Adipocyte (in vitro differentiated cells): ENCODE measurements at places on chromosomes 1 and 21.

GRCh38 chr1:159012495-159012894, 2.8 kb downstream of the IFI16 start:
- peak; percentile 9 for DNase-seq

GRCh38 chr1:162276493-162276892, 100.2 kb downstream of the SPATA46 start:
- peak; percentile 69 for DNase-seq

- DNase-seq, result no peak
Observed at GRCh38 chr1:3928586-3928985, 28.5 kb upstream of the C1orf174 start.

GRCh38 chr1:224509907-224510306, 75.3 kb upstream of the WDR26 start:
- no peak for DNase-seq

GRCh38 chr21:38474124-38474523, 24.2 kb downstream of the ERG start:
- DNase-seq, result no peak

GRCh38 chr1:58397187-58397820, 149.2 kb downstream of the OMA1 start:
- peak; percentile 39 for DNase-seq

GRCh38 chr1:29756085-29756484, 519.8 kb downstream of the PTPRU start:
- no peak for DNase-seq

DNA sequence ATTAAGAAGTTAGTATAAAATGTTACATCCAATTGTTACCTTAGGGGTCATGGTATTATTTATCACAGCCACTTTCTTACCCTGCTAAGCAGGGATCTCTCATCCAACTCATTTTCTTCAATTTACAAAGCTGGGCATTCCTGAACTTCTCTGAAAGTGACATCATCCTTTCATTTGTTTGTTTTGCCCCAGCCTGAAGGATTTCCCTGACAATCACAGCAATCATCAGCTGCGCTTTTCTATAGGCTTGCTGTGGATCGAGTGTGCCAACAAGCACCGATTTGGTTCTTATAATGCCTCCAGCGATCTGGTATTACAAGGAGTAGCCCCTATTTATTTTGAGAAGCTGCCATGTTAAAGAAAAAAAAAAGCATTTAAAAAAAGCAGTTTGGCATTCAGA, 240.2 kb downstream of the USH2A start:
- DNase-seq, result peak; percentile 74

GRCh38 chr1:59266180-59266926, 30.5 kb upstream of the FGGY start:
- no peak for DNase-seq

GRCh38 chr1:1917304-1917976, 1.6 kb downstream of the TMEM52 start:
- DNase-seq, result no peak

GRCh38 chr21:41112740-41113692, 54.9 kb upstream of the BACE2 start:
- DNase-seq, result peak; percentile 82

GRCh38 chr1:31421371-31422040, 8.5 kb downstream of the SERINC2 start:
- DNase-seq, result peak; percentile 30

GRCh38 chr1:62912028-62912638, 128.2 kb downstream of the ATG4C start:
- peak; percentile 59 for DNase-seq

GRCh38 chr1:162372159-162373071, 4.2 kb downstream of the SPATA46 start:
- DNase-seq, result no peak

DNA sequence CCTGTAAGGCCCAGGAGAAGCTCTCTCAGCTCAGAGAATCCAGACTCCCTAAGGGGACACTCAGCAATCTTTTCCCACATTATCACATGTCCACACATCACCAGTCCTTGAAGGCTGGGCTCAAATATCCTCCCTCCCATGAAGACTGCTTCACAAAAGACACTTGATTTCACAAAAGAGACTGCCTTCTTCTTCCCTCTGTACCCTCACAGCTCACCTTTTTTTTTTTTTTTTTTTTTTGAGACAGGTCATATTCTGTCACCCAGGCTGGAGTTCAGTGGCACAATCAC, 1.5 kb downstream of the CD58 start:
- no peak for DNase-seq

- peak; percentile 61 for DNase-seq
Observed at GRCh38 chr1:225998560-225999226, 450 bp downstream of the SDE2 start.

- DNase-seq, result no peak
Observed at GRCh38 chr1:202836623-202837403, 26.1 kb downstream of the PCAT6 start.

- DNase-seq, result no peak
Observed at GRCh38 chr1:206065547-206066145, 12.7 kb downstream of the RHEX start.

DNA sequence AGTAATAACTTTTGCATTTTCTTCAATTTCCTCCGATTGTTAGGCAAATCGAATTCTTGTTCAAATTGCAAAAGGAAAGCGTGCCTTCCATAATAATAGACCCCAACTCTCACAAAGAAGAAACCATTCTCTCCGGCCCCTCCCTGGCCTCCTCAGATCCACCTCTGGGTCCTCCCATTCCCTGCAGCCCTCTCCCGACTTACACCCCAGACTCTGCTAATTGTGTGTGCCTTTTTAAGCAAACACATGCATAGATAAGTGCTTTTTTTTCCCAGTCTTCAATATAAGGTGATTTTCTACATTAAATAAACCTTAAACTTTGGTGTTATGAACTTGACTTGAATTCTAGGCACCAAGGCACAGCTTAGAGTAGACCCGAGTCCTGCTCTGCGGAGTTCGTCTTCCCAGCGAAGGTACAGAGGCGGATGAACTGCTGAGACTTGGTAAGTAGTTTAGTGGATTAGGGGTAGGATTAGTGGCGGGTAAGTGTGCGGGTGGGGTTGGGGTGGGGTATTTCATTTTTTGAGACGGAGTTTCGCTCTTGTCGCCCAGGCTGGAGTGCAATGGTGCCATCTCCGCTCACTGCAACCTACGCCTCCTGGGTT, 1.5 kb downstream of the L1TD1 start:
- no peak for DNase-seq

DNA sequence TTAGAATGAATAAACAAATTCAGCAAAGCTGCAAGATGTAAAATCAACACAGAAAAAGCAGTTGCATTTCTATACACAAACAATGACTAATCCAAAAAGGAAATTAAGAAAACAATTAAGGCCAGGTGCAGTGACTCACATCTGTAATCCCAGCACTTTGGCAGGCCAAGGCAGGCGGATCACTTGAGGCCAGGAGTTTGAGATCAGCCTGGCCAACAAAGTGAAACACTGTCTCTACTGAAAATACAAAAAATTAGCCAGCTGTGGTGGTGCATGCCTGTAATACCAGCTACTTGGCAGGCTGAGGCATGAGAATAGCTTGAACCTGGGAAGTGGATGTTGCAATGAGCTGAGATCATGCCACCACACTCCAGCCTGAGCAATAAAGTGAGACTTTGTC, 22.3 kb downstream of the THEM4 start:
- DNase-seq, result peak; percentile 70

DNA sequence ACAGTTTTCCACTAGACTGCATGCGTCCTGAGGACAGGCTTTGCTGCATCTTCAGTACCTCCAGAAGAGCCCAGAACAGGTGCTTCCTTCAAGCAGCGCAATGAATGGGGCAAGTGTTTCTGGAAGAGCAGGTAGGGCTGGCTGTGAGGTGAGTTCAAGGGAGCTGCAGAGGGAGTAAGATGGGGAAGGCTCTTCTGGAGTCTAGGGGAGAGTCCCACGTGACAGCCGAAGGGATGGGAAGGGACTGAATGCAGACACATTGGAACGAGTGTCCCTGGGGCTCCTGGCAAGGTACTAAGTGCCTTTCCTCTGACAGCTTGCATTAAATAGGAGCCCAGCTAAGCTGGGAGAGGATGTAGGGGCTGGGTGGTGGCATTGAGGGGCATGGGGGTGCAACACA, 84.2 kb downstream of the FAM78B start:
- DNase-seq, result no peak

DNA sequence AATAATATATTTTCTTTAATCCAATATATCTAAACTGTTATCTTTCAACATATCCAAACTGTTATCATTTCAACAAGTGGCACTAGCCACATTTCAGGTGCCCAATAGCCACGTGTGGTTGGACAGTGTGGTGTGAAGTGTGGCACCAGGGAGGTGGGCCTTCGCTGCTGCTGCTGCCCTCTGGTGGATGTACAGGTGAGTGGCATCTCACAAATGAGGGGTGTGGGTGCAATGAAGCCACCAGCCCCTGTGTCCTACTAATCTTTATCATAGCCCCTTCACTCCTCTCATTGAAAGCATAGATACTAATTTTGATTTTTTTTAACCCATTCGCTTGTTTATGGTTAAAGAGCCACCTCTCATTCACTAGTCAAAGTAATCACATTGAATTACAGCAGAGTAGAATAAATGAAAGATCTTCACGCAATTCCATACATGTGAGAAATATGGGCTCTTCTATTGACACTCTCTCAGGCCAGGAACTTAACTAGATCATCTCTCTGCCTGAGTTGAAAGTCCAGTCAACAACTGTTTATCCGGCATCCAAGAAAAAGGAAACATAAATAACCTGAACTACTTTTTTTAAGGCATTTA, 499.2 kb downstream of the OMA1 start:
- DNase-seq, result peak; percentile 54

- DNase-seq, result no peak
Observed at GRCh38 chr1:54271341-54271740, 71.4 kb downstream of the MRPL37 start.

GRCh38 chr1:231981675-231982074, 355.1 kb downstream of the DISC1 start:
- DNase-seq, result no peak

- DNase-seq, result no peak
Observed at GRCh38 chr1:88029899-88030298, 654.2 kb upstream of the PKN2 start.

DNA sequence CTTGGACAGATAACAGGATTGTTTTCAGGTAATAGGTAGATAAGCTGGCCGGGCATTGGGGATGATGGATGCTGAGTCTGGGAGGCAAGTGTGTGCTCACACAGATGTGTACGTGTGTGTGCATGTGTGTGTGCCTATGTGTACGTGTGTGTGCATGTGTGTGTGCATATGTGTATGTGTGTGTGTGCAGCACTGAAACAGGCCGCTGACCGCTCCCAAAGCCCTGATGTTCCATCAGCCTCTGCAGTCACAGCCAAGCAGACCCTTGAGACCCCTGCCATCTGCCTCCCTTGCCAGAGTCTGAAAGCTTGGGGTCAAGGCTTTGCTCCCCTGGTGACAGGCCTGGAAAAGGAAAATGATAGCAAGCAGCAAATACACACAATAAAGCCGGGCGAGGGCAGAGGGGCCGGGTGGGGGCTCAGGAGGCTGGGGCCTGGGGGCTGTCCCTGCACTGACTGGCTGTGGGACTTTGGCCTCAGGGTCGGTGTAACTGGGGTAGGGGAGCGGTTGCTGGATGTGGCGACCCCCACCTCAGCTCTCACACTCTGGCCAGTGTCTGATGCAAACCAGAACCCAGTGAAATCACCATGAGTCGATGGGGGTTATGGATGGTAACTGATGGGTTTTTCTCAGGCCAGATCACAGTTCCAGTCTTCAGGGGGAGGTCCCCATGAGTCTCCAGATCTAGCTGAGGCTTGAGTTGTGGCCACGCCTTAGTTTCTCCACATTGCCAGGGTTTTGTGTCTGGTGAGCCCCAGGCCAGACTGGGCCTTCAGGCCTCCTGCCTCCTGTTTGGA, 9.2 kb upstream of the TNFRSF8 start:
- DNase-seq, result no peak

DNA sequence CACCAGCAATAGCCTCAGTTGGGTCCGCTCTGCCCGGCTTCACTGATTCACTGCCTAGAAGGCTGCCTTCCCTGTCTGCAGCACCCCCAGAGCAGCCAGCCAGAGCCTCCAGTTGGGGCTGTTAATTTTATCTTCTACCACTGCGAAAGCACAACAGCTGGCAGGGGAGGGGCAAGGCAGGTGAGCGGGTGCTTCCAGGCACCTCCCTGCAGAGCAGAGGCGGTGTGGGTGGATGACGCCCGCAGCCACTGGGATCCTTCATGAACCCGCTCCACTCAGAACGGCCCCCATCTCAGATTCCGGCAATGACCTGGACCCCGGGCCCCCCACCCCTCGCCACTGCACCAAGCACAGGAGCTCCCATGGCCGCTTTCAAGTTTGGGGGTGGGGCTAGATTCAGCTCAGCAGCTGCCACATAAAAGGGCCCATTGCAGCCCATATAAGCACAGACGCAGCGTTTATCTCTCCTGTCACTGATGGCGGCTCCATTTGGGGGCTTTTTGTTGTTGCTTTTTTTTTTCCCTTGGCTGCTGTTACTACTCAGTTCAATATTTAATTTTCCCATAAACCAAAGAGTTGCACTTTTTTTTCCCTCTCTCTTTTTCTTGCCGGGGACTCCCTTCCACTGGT, 128.0 kb upstream of the KLHDC7A start:
- DNase-seq, result no peak

GRCh38 chr1:191984856-191985255, 173.4 kb upstream of the RGS18 start:
- no peak for DNase-seq

- no peak for DNase-seq
Observed at GRCh38 chr1:2394220-2394619, 2.6 kb downstream of the RER1 start.
